ENCODE measurements at places on chromosomes 11 and 22. TPM values are rescaled to one million over a fixed set of nuclear protein-coding genes. Genes with fewer than 3 reads are reported as not detected.

The OR51B4 gene
- polyA plus RNA-seq = not detected

The HPX gene
- polyA plus RNA-seq = 11.0 TPM

The DEFB131B gene
- not detected for polyA plus RNA-seq

The MPZL3 gene
- 1.4 TPM for polyA plus RNA-seq

The KCNQ1 gene
- polyA plus RNA-seq = 3.0 TPM

The SLC22A9 gene
- 0.06 TPM for polyA plus RNA-seq

The SLC16A8 gene
- polyA plus RNA-seq = 7.9 TPM

The ALDH3B1 gene
- polyA plus RNA-seq = 3.3 TPM

The TNNI2 gene
- 9.4 TPM for polyA plus RNA-seq

The NELL1 gene
- polyA plus RNA-seq = 31.1 TPM

The PRODH gene
- 39.5 TPM for polyA plus RNA-seq

The PGA4 gene
- polyA plus RNA-seq = 0.39 TPM

The OR1S2 gene
- polyA plus RNA-seq = not detected

The DEUP1 gene
- polyA plus RNA-seq = 0.26 TPM

The MFNG gene
- 11.2 TPM for polyA plus RNA-seq

The USP35 gene
- 14.2 TPM for polyA plus RNA-seq

The TRIM48 gene
- polyA plus RNA-seq = not detected

The SLC36A4 gene
- polyA plus RNA-seq = 30.7 TPM

The OR4D5 gene
- polyA plus RNA-seq = not detected

The LRRC4C gene
- polyA plus RNA-seq = 33.8 TPM
